HT-29 (cell line): ENCODE measurements at places on chromosomes 6 and 20. TPM values are rescaled to one million over a fixed set of nuclear protein-coding genes. Genes with fewer than 3 reads are reported as not detected.

Gene RPL7L1
- 63.6 and 67.1 TPM in 2 replicates for total RNA-seq

Gene C6orf163
- not detected in 2 replicates for total RNA-seq

DNA sequence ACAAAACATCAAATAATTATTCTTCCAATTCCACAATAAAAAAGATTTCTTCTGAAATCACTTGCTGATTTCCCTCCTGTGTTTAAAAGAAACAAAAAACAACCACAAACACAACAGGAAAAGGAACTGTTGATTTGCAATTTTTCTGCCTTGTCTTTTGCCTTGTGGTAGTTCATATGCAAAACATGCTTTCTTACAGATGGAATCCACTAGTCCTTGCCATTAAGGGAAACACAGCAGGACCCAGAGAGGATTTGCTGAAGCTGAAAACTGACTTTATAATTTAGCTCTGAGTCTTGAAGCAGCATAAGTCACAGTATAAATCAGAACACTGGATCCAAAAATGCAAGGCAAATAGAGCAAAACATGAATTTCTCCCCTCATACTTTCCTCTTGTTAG is 328.8 kb downstream of the PHF3 start:
- DNase-seq, result no peak

Gene GNAS-AS1
- total RNA-seq, result not detected in 2 replicates

- DNase-seq, result no peak
Observed at GRCh38 chr6:2799936-2800527, 34.8 kb downstream of the WRNIP1 start.

Gene GSTA2
- 0.18 TPM in 1 of 2 replicates, not detected in the other for total RNA-seq

- no peak for DNase-seq
Observed at GRCh38 chr20:32792731-32793458, 26.9 kb upstream of the MAPRE1 start.

Gene BNIP5
- 3.6 and 4.6 TPM in 2 replicates for total RNA-seq

DNA sequence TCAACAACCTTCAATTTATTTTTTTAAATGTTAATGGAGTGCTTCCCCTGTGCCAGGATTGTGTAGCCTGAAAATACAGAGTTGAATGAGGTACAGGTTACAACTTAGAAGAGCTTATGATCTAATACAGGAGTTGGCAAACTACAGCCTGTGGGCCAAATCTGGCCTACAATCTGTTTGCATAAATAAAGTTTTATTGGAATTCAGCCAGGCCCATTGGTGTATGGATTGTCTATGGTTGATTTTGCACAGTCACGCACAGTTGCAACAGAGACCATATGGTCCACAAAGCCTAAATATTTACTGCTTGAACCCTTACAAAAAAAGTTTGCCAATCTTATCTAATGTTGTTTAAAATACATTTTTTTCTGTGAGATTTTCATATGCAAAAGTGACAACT is 177.3 kb upstream of the CCN2 start:
- DNase-seq, result no peak

Gene LY6G6C
- not detected in 2 replicates for total RNA-seq

DNA sequence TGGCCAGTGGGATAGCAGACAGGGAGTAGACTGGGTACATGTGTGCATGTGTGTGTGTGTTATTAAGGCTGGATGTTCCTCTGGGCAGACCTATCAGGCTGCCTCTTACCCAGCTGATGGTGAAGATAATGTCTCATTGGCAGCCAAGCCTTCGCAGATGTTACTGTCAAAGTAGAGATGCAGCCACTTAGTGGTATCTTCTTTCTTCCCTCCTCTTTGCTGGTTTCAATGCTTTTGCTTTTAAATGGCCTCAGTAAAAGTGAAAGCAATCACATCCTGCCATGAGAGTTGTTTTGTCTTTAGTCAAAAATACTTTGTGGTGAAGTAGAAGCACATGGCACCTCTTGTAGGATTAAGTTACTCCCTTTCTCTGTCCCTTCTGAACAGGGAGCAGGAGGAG is 57.5 kb downstream of the SNRNP48 start:
- DNase-seq, result no peak

- DNase-seq, result no peak
Observed at GRCh38 chr6:142805042-142805441, 139.9 kb downstream of the HIVEP2 start.

GRCh38 chr20:38024496-38024895 is 8.8 kb downstream of the TTI1 start:
- no peak for DNase-seq

GRCh38 chr6:31356946-31357466 is at the start of gene HLA-B:
TSS of gene HLA-B (minus strand) at chr6:31357179. CDS start at chr6:31357158, 21 bp downstream.
- peak; percentile 20 for DNase-seq

GRCh38 chr6:94129926-94130325 is 710.6 kb upstream of the EPHA7 start:
- peak; percentile 64 for DNase-seq

Gene CALHM6
- not detected in 2 replicates for total RNA-seq

Gene RUNX2
- total RNA-seq, result 5.1 and 6.8 TPM in 2 replicates

DNA sequence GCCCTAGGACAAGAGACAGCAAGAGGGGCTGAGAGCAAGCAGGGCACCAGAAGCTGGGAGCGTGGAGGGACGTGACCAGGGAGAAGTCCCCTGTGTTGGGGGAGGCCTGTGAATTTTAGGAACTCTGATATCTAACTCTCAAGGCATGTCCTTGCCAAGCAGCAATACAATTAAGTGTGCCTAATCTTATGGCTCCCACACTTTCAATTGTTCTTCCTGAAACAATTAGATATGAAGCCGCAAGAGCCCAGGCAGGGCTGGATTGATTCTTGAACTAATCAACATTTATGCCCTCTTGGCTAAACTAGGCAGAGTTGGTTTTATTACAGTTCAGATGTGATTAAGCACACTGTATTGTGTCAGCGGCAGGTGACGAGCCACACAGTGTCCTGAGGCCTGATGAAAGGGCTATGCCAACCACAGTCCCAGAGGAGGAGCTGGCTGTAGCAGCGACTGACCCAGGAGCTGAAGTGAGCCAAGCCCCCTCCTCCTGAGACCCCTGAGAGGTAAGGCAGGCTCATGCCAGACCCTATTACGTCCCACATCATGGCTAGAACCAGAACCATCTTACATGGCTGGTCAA is 4.2 kb upstream of the MAVS start:
- no peak for DNase-seq

DNA sequence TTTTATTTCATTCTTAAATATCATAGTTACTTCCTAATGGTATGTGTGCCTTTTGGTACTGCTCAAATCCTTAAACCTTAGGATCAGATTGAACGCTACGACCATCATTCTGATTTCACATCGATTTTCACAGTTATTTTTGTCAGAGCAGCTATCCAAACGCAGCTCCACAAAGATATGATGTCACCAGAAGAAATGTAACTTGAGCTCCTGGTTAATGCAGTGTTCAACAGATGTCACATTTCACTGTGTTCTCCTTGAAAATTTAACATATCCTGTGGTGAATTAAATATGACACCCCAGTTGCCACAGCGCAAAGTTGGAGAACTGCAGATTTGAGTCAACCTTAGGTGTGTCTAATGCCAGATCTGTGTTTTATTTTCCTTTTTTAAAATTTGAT is 81.4 kb downstream of the CTNNBL1 start:
- DNase-seq, result no peak

- DNase-seq, result peak; percentile 94
Observed at GRCh38 chr20:63973636-63974401, 4.1 kb upstream of the ZNF512B start.

DNA sequence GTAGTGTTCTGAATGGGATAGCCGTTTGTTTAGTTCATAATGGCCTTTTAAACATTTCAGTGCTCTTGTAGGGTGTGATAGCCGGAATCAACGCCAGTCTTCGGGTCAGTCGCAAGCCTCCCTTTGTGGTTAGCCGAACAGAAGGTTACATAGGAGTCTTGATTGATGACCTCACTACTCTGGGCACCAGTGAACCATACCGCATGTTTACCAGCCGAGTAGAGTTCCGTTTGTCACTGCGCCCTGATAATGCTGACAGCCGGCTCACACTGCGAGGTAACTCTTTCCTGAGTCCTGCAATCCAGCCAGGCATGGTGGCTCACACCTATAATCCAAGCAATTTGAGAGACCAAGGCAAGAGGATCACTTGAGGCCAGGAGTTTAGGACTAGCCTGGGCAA is 20.4 kb downstream of the MTO1 start:
- no peak for DNase-seq

DNA sequence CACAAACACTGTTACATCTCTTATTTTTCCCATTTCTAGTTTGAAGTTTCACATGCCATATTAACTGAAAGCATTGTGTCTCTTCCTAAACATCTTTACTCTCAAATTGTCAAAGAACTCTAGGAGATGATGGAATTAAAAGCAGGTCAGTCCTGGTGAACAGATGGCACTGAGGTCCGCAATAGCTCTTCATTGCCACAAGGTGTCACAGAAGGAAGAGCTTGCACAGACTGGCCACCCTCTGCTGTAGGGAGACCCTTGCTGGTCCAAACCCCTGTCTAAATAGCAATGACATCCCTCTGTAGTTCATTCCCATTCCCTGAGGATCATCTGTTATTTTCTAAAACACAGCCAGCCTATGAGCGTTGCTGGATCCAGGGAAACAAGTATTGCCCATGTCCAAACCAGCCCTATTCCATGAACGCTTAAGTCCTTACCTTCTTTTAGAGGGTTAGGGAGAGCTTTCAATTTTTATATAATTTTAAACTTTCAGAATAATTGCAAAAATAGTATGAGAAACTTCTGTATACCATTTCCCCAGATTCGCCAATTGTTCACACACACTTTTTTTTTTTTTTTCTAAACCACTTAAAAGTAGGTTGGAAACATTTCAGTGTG is 10.1 kb upstream of the HDAC2 start:
- peak; percentile 29 for DNase-seq

GRCh38 chr20:32538526-32538939 is 46.6 kb downstream of the NOL4L start:
- DNase-seq, result no peak

- DNase-seq, result no peak
Observed at GRCh38 chr6:114762145-114762544, 419.3 kb upstream of the HS3ST5 start.

DNA sequence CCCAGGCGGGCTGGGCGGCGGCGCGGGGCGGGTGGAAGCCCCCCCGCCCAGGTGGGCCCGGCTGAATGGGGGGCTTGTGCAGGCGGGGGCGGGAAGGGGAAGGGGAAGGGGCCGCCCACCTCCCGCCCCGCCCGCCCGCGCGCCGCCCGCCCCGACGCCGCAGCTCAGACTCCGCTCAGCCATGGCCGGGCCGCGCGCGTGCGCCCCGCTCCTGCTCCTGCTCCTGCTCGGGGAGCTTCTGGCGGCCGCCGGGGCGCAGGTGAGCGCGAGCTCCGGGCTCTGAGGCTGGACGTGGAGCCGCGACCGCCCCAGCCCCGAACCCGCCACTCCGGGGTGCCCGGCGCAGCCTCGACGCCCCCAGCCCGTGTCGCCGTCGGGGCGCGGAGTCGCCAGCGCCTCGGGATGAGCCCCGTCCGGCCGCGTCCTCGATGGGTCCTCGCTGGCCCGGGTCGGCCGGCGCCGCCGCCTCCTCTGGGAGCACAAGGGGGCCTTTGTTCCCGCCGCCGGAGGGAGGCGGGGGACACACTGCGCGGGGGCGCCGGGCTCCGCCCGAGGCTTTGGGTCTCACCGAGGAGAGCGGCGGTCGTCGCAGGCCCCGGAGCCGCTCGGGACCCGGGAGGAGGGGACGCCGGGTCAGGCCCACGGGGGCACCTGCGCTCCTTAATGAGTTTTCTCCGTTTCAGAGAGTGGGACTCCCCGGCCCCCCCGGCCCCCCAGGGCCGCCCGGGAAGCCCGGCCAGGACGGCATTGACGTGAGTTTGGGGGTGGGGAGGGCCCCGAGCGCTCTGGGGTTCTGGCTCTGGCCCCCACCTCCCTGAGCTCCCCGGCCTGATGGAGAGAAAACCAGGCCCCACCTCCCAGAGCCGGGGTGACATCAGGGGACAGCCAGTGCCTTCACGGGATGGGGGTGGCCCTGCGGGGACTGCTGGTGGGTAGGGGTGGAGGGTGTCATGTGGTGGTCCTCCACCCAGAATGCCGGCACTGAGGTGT is at the start of gene COL9A3:
Gene COL9A3, plus strand, starts transcription at position 167 of the 990 bp plus-strand sequence. Its CDS starts 15 bp downstream, at position 182.
- DNase-seq, result no peak

DNA sequence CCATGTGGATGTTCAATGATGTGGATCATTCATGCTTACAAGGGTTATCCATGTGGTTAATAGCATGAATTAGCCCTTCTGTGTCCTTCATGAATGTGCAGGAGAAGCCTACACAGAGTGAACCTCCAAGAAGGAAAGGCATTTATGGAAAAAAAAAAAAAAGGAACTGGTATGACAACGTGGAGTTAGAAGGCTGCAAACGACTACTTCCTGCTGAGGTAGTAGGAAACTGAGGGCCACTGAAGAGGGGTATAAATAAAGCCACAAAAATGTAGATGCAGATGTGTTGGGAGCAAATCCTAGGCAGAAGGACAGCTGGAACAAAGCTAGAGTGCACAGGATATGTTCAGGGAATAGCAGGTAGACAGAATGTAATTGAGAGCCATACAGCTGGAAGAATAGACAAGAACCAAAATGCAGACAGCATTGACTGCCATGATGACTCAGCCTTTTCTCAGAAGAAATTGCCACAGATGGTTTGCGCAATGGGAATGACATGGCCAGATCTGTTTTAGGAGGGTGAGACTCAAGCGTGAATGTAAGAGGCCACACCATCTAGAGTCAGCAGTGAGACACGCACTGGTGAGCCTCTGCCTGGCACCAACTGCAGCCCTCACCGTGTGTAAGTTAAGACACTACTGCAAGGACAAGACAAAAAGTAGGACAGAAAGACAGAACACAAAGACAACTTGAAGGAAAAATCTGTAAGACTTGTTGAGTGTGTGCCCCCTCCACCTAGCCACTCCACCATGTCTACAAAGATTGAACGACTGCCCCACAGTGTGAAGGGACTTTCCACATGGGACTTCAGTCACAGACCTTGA is 79.8 kb downstream of the KIF13A start:
- peak; percentile 29 for DNase-seq

Gene PGC
- total RNA-seq, result 0.20 and 0.26 TPM in 2 replicates
